ENCODE measurements at places on chromosomes 7 and 10. TPM values are rescaled to one million over a fixed set of nuclear protein-coding genes. Genes with fewer than 3 reads are reported as not detected.

DNA sequence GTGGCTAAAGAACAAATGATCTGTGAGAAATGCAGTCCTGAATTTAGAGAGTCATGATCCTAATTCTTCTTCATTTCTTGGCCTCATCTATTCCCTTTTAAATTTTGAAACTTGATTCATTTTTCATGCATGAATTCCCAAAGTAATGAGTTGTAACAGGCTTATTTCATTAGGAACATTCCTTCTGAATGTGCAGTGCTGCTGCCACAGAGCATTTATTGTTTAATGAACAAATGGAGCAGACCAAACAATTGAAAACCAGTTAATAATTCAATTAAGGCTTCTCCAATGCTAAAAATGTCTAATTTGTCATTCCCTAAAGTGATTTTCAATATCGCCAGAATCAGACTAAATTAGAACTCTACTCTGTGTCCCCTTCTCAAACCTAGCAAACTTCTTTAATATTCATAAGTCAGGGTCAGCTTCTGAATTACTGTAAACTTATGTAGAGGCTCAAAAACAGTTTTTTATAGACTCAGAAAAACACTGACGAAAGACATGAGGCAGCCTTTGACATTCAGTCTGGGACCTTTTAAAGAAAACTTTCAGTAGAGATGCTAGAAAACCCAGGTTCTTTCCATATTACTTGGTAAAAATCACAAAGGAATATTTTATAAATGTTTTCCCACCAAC is 14.5 kb downstream of the LSMEM1 start:
- DNase-seq: no peak

- DNase-seq: no peak
Observed at GRCh38 chr7:46515844-46516590, 594.9 kb upstream of the IGFBP3 start.

GRCh38 chr7:45044338-45044737 is 44.3 kb downstream of the CCM2 start:
- no peak for DNase-seq

GRCh38 chr10:65847436-65848230 is 1078.2 kb upstream of the LRRTM3 start:
- peak; percentile 8 for DNase-seq

GRCh38 chr10:1155791-1156615 is 99.8 kb downstream of the WDR37 start:
- DNase-seq: no peak

DNA sequence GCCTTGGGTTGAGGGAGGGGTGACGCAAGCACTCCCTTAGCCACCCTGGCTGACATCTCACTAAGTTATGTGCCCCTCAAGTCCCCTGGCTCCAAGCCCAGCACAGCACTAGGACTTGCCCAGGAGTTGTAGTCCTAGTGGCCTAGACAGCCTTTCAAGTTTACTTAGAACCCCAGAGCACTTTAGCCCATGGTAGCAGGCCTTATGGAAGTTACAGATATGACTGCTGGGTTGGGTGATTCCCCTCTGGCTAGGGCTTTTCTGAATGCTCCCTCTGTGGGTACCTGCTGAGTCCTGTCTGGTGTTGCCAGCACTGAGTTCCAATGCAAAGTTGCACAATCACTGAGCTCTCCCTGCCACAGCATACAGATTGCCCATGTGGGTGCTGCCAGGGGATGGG is 83.2 kb downstream of the AHCYL2 start:
- DNase-seq: no peak

DNA sequence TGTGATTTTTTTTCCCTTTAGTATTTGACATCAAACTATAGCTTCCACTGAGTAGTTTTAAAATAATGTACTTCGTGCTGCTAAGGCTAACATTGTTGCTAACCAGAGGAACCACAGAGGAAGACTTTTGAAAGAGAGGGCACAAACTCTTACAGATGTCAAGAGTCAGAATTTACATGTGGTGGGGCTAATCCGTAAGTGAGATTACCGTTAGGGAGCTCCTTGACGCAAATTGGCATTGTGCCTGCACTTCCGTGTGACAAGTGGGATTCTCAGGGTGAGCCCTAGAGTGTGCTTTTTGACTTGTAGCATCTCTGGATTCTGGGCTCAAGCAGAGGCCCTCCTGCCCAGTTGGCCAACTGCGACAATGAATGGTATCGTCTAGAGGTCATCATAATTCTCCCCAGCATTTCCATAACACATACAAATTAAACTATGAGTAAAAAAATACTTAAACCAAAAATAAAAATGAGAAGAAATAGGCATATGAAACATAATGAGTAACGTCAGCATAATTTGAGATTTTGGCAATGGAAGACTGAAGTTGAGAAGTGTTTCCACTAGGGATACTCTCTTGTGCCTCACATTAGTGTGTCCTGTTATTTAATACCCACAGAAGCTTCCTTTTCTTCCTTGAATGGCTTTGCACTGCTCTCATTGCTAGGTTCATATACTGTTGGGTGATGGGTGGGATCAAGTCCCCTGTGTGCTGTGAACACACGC is 164.0 kb downstream of the SDK1 start:
- no peak for DNase-seq

- DNase-seq: no peak
Observed at GRCh38 chr10:125035588-125036295, 93.8 kb downstream of the ZRANB1 start.

The ANKRD30A gene
- not detected for polyA plus RNA-seq

DNA sequence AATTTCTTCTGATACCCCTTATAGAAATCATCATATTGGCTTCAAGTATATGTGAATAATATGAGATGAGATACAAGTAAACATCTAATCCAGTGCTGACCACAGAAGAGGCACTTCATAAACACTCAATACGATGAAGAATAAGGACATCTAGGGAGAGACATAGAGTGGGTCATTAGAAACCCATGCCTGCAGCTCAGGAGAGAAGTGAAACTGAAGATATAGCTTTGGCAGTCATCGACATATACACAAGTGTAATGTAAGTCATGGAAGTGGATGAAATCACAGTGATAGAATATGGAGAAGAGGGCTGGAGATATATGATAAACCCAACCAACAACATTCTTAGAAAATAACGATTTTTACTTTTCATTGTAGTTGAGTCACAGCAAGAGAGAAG is 665.0 kb downstream of the PARD3 start:
- no peak for DNase-seq

DNA sequence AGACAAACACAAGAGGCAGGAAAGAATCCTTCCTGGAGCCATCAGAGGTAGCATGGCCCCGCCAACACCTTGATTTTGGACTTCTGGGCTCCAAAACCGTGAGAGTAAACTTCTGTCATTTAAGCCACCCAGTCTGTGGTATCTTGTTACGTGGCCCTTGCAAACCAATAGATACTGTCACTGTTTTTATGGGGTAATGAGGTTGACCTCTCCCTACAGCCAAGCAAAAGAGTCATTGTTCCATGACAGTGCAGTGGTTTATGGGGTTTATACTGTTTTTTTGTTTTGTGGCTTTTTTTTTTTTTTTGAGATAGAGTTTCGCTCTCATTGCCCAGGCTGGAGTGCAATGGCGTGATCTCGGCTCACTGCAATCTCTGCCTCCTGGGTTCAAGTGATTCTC is 32.8 kb downstream of the KIAA1549 start:
- no peak for DNase-seq

- DNase-seq: no peak
Observed at GRCh38 chr10:49609283-49610113, 612 bp upstream of the SLC18A3 start.

The LRIT2 gene
- not detected for polyA plus RNA-seq

DNA sequence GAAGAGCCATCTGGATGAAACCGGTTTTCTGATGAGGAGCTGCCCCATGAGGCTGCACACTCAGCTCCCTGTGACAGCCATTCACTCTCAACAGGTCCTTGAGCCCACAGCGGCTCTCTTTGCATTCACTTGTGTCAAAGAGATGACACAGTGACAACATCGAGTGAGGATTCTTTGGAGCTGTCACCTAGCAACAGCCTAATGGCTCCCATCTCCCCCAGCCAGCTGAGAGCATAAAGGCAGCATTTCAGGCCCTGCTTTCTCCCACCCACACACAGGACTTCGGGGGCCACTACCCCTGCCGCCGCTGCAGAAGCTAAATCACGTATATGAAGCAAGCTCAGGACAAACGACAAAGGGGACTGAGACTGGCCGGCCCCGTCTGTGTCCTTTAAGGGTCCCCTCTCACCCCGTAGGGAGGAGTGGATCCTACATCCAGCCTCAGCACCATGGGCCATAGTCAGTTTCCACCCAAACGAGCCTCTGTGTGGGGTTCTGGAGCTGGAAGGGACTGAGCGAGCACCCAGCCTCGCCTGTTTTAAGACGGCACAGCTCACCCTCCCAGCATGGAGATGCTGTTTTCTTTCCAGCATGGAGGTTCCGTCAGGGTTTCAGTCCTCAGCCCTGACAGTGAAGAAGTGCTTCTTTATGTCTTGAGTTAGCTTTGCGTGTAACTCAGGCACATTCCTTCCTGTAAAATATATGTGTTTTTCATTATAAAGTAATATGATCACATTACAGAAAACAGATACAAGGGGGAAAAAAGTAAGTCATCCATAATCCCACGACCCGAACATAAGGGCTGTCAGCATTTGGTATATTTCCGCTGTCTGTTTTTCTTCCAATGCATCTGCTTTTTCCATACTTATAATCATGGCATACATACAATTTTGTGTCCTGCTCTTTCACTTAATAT is 4.9 kb downstream of the CPA4 start:
- peak; percentile 86 for DNase-seq

GRCh38 chr10:3902054-3902808 is 117.2 kb upstream of the KLF6 start:
- DNase-seq: no peak

- no peak for DNase-seq
Observed at GRCh38 chr10:102452672-102453340, 1.5 kb upstream of the C10orf95 start.

- DNase-seq: no peak
Observed at GRCh38 chr7:1313613-1314012, 80.9 kb downstream of the UNCX start.

- DNase-seq: peak; percentile 39
Observed at GRCh38 chr10:99612167-99612831, 7.9 kb downstream of the SLC25A28 start.

The NKX6-2 gene
- 3.5 TPM for polyA plus RNA-seq

DNA sequence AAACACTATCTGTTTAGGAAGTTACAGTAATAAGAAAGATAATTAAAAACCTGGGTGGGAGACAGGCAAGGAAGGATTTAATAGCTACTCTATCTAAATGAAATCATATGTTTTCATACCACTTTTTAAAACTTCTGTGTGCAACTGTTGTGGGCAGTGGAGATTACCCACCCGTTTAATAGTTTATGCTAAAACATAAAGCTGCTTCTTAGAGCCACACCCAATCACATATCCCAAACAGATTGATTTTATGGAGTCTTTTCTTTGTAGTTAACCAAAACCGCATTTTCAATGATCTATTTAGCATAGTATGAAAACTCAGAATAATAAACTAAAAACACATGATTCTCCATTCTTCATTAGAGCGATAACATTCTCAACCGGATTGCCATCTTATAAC is 304.1 kb downstream of the AGMO start:
- DNase-seq: no peak

- DNase-seq: no peak
Observed at GRCh38 chr7:1944619-1945210, 274.6 kb downstream of the ELFN1 start.

DNA sequence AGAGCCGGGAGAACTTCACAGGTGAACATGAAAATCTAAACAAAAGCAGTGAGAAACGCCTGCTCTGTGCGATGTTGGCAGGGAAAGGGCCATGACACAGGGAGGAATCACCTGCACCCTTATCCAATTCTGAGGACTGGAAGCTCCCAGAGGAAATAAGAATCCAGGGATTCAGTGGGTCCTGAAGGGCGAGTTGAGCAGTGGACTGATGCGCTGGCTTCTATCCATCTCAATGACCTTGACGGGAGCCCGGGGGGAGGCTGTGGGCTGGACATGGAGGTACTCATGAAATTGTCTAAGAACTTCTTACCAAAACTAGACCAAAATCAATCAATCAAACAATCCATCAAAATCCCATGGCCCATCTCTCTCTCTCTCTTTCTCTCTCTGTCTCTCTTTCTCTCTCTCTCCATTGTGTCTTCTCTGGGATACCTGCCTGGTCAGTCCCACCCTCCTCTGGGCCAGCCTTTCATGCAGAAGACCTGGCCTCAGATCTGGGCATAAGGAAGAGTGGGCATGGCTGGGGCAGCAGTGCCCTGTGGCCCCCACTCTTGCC is 7.2 kb downstream of the CPXM2 start:
- DNase-seq: no peak

DNA sequence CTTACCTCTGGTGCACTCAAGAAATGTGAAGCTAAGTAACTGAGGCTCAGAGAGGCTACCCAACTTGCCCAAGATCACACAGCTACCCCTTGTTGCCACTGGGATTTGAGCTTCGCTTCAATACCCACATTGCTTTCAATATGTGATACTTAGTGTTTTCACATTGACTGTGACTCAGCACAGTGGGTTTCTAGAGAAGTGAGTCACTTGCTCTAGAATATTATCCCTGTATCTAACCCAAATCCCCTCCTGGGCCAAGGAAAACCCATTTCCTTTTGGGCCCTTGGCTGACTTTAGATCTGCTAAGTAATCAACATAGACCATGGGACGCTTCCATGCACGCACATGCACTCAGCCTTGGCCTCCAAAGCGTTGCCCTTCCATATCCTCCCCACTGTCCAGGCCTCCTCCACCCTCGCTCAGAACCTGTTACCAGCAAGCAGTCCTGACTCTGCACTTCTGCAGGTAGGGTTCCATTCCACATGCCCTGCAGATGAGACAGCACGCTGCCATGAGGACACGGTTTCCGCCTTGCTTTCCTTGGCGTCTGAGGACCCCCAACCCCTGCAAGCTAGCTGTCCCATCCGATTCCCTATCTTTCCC is 87.7 kb upstream of the CHST15 start:
- no peak for DNase-seq

DNA sequence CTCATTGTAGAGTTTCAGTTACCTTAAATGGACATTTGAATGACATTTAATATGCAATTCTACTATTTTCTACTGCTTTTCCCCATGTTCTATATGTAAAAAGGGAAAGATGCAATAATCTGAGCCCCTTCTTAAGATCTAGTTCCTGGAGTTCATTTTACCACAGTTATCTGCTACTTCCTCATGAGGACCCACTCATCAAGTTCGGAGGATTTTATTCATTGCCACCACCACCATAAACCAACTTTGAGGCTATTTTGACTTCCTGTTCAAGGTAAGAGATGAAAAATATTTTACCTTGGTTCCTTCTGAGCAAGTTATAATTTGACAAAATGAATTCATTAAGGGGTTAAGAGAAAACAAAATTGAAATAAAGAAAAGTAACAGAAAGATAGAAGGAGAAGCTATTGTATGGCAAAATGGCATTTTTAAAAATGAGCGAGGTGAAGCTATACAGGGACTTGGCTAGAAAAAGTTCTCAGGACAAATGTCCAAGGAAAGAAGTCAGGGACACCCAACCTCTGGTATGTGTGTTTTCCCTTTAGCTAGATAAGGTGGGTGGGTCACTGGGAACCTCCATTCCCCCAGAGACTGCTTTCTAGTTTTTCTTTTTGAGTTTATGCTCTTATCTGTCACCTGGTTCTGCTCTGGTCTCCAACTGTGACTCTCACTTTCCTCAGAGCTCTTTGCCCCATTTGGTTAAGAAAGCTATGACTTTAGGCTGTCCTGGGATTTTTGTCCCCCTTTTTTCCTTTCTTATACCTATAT is 14.9 kb upstream of the FAM3C start:
- no peak for DNase-seq
